AG04450 (cell line): ENCODE measurements at places on chromosomes 12 and 14.
A peak's percentile ranks its signal among the peaks of the same experiment; 100 is the strongest.

GRCh38 chr14:32703183-32703621 is 235.5 kb upstream of the NPAS3 start:
- DNase-seq: no peak

GRCh38 chr12:59999291-59999690 is 403.5 kb downstream of the SLC16A7 start:
- DNase-seq: no peak

GRCh38 chr14:50383618-50384225 is 13.0 kb downstream of the CDKL1 start:
- DNase-seq: no peak

DNA sequence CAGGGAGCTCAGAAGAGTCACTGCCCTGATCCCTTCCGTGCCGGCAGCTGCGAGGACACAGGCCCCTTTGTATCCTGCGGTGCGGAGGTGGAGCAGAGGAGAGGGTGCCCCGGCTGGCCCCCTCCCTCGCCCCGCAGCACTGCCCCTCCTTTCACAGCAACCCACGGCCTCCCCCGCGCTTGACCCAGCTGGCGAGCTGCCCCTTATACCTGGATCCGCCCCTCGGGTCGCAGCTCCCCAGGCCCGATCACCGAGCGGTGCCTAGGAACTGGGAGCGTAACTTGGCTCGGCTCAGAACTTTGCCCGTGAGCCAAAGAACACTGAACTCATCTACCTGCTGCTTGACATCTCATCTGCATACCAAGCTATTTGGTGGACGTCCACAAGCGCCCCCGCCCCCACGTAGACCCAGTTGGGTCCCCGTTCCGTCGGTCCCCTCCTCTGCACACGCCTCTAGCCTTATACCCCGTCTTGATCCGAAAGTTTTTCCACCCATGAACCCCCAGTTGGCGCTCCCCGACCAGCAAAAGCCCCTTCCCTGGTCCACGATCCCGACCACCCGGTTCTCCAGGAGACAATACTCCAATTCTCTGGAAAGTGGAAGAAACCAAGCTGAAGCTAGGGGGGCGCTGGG is 697 bp upstream of the DNAJC14 start:
- no peak for DNase-seq

DNA sequence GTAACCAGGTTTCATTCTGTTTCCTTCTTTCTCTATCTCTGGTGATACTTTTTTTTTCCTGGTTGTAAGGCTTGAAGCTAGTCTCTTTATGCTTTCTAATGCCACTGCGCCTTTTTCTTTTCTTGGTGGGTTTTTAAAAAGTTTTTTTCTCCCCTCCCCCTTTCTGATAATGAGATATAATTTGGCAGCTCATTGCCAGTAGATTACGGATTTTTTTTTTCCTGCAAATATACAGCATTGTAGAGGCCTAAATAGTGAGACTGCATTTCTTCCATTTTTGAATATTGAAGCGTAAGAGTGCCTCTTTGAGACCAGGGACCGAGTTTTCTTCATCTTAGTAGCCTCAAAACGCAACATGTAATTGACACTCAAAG is 1.1 kb downstream of the PAPOLA start:
- DNase-seq: no peak

GRCh38 chr12:26279908-26280307 is 84.5 kb downstream of the SSPN start:
- DNase-seq: no peak

GRCh38 chr14:70934502-70935134 is 27.4 kb downstream of the PCNX1 start:
- peak; percentile 13 for DNase-seq

DNA sequence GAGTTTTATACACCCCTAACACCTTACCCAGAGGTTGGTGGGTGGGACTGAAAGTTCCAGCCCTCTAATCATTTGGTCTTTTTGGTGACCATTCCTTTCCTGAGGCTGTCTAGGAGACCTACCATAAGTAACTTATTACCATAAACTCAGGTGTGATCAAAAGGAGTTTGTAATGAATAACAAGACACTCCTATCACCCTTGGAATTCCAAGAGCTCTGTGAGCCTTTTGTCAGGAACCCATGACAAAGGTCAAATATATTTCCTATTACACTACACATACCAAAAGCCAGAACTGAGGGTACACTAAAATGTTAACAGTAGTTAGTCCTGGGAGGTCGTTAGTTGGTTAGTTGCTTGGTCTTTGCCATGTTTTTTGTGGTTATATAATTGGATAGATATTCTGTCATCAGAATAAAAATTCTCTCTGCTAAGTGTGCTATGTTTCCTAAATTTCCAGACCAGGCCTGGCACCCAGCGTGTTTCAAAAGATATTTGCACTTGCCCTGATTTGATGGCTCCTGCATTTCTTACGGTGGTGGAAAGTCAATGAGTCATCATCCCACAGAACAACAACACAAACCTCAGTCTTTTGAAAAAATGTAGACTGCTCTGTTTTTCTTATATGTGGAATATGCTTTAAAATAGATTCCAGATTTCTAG is 27.0 kb upstream of the AKAP5 start:
- DNase-seq: peak; percentile 41

GRCh38 chr12:70719672-70720420 is 82.6 kb upstream of the PTPRB start:
- DNase-seq: no peak

DNA sequence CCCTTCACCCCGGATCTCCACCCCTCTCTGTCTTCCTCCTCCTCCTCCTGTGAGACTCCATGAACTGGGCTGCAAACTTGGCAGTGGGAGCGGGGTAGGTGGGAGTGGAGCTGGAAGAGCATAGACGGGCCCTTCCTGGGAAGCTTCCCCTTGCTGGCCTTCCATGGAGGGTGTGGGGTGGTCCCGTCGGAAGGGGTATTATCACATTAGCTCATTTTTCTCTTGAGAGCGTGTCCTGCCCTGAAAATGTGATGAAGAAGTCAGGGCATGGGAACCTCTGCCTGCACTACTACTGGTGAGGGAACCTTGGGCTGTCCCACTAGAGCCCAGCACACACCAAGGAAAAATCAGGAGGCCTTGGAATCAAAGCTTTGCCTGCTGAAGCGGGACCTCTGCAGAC is 66.5 kb downstream of the CACNA1C start:
- DNase-seq: no peak

- DNase-seq: no peak
Measured at GRCh38 chr12:96034621-96035282, 635 bp downstream of the LTA4H start.

DNA sequence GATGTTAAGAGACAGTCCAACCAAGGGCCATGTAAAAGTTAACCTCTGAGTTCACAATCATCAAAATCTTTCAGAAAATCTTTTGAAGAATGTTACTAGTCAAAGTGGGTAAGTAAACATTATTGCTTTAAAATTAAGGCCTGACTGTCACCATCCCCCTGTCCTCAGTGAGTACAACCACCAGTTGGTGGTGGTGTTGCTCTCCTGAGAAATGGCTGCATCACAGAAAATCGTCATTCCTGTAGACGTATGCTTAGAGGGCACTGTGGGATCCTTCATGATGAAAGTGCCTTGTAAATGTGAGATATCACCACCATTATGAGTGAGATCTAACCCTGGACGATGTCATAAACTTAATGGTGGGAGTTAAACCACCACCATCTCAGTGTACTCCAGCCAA is 451.2 kb downstream of the RPS29 start:
- DNase-seq: no peak

DNA sequence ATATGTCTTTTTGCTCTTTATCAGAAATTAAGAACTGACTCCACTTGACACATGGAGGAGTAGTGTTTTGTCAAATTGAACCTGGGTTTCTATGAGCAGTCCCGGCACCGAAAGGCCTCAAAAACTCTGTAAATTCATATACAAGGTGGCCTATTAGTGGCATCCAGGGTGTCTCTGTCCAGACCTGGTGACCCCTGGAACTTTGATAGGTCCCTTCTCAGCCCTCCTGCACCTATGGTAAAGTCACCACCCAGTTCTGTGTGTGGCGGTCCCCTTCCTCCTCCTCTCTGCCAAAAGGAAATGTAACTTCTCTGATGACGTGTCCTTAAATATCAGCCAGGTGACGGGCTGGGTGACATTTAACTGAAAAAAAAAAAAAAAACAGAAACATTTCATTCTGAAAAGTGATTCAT is 204.0 kb upstream of the FOXN3 start:
- DNase-seq: no peak

DNA sequence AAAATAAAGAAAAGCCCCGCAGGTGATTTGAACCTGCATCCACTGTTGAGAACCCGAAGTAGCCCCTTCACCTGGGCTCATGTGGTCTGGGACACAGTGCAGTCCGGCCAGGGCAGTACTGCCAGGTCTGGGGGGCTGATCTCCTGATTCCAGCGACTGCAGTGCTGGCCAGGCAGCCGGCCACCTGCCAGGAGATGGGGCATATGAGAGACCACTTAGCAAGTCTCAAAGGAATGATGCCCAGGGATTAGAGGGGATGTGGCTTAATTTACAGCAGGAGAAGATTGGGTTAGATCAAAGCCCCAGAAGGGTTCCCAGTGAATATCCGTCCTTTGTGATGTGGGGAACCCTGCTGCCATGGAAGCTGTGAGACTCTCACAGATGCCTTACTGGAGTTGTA is 113.3 kb downstream of the PRMT8 start:
- no peak for DNase-seq

DNA sequence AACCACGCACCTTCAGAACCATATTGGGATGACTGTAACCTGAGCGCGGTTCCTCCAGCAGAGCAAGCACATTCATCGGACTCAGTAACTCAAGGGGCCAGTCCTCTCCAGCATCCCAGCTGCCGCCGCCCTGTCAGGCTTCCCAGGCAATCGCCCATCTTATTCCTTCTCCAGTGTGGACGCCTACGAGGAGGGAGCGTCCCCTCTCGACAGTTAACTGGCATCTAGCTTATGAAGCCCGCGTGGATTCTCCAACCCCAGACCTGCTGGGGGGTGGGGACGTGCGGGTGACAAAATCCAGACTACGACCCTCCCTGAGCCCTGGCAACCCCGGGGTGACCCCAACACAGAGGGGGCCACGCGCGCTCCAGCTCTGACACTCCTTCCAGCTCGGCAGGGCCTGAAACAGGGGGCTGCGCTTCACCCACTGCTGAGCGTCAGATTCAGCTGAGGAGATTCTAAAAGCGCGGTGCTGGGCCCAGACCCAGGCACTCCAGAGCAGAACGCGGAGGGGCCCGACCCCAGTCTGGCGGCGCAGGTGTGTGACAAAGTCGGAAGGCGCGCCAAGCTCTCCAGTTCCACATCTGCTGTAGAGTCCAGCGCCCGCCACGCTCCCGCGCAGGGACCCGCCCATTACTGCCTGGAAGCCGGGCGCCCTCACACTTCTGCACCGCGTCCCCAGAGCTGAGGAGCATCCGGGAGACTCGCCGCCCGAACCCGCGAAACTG is 43.9 kb upstream of the ESR2 start:
- peak; percentile 26 for DNase-seq

- DNase-seq: peak; percentile 93
Measured at GRCh38 chr12:43306066-43306465, 245.9 kb downstream of the ADAMTS20 start.

DNA sequence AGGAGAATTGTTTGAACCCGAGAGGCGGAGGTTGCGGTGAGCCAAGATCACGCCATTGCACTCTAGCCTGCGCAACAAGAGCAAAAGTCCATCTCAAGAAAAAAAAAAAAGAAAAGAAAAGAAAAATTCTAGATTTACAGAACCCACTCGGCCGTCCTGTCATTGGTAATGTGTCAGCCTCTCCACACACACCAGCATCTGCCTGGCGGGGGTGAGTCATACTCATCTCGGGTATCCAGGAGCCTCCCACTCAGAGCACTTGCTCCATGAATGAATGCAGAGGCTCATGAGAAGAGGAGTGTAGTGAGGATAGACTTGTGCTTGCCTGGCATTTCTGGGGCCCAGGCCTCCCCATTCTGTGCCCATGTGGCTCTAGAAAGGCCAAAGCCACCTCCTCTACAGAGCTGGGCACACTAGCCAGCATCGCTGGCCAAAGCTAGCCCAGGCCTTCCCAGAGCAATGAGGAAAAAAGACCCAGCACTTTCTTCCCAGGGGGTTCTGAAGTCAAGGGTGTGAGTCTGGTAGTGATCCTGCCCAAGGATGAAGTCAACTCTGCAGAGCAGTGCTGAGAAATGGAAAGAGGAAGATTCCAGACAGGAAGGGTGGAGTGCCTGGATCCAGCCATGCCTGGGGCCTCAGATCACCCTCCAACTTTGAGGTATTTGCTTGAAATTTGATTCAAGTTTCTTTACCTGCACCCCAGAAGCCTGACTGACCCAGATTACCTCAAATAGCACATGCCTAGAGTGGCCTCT is 31.2 kb upstream of the KLC1 start:
- DNase-seq: peak; percentile 78

- no peak for DNase-seq
Measured at GRCh38 chr12:86623267-86623666, 367.1 kb upstream of the MGAT4C start.

- no peak for DNase-seq
Measured at GRCh38 chr12:92485351-92486348, 217.1 kb upstream of the PLEKHG7 start.

DNA sequence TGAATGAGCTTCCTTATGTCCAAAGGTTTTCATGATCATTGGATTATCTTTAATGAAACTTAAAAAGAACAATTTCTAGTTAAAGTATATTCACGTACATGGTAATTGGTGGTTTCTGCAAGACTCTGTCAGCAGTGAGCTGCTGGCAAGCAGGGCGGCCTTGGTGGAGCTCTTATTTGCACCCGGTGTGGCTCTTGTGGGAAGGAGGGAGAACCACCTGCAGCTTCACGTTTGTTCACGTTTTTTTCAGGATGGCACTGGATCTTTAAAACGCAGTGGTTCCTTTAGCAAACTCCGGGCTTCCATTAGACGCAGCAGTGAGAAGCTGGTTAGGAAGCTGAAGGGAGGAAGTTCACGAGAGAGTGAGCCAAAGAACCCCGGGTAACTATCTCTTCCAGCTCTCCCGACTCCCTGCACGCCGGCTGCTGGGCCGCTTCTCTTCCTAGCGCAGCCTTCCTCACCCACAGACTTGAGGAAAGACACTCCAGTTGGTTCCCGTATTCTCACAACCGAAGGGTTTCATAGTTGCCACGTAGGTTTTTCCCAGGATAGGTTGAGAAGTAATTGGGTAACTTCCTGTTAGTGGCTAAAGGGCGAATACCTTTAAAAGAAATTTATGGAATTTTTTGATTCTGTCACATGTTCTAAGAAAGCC is 28.3 kb downstream of the XRCC3 start:
- no peak for DNase-seq

GRCh38 chr12:76449993-76450392 is 101.8 kb upstream of the BBS10 start:
- no peak for DNase-seq

DNA sequence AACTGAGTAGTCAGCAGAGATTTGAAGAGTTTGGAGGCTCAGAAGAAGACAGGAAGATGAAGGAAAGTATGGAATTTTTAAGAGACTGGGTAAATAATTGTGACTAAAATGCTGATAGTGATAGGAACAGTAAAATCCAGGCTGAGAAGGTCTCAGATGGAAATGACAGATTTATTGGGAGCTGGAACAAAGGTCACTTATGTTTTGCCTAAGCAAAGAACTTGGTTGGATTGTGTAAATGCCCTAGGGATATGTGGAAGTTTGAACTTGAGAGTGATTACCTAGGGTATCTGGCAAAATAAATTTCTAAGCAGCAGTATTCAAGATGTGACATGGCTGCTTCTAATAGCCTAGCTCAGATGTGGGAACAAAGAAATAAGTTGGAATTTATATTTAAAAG is 180.9 kb downstream of the TRHDE start:
- no peak for DNase-seq

- no peak for DNase-seq
Measured at GRCh38 chr14:88300817-88301216, 22.3 kb downstream of the KCNK10 start.

- DNase-seq: peak; percentile 16
Measured at GRCh38 chr12:13135371-13136178, 32.1 kb upstream of the GSG1 start.

- no peak for DNase-seq
Measured at GRCh38 chr14:98900798-98901197, 371.2 kb downstream of the BCL11B start.
